ENCODE measurements at places on chromosomes 11 and 22.

DNA sequence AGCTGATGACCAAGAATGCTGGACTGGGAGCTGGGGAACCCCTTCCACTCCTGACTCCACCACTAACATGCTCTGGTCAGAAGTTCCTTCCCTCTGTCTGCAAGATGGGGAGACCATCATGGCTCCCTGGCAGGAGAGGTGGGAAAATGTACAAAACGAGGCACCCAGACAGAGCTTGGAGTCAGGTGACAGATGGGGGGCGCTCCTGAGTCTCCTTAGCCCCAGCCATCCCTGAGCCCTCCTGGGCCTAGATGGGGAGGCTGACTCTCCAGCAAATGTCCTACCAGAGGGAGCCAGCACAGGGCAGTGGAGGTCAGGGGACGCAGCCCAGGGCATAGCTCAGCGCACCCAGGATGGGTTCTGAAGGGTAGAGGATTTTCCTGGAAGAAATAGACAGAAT is 20.0 kb downstream of the KCNJ4 start:
- no peak for DNase-seq

- DNase-seq: no peak
These were observed 62.2 kb upstream of the SOX6 start for GRCh38 chr11:16418428-16419097.

- DNase-seq: no peak
These were observed 302.1 kb downstream of the DDX10 start for GRCh38 chr11:108966978-108967377.

DNA sequence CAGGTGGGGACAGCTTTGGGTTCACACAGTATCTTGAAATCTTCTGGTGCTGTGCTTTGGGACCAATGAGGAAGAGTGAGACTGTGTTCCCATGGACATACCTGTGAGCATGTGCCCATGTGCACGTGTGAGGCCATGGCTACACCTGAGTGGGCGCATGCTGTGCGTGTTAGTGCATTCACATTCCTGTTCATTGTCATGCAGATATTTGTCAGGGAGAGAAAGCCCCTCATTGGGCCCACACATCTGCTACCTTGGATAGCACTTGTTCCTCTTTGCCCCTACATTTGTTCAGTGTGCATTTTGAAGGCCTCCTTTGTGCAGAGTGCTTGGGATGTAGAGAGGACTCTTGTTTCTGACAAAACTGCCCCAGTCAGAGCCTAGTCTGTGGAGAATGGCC is 154.3 kb upstream of the E2F8 start:
- no peak for DNase-seq

- no peak for DNase-seq
These were observed 96.2 kb upstream of the TRIM77 start for GRCh38 chr11:89613911-89614310.

GRCh38 chr11:22084056-22084455 is 108.8 kb upstream of the ANO5 start:
- no peak for DNase-seq

GRCh38 chr22:48141301-48141700 is 1378.9 kb downstream of the TBC1D22A start:
- no peak for DNase-seq

- no peak for DNase-seq
These were observed 219.9 kb downstream of the HIPK3 start for GRCh38 chr11:33476945-33477606.

DNA sequence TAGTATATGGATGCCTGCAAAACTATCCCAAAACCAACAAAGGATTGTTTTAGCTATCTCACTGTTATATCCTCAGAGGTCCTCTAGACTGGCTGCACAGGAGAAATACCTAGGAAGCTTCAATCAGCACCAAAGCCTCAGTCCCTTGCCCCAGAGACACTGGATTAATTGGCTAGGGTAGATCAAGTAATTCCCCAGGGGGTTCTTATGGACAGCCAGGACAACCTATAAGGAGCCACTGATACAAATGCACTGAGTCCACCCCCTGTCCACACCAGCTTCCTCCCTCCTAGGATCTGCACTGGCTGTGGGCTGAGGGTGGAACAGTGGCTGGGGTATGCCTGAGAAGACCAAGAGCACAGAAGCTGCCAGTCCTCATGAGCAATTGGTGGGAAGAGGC is 16.3 kb downstream of the ADORA2A start:
- no peak for DNase-seq

DNA sequence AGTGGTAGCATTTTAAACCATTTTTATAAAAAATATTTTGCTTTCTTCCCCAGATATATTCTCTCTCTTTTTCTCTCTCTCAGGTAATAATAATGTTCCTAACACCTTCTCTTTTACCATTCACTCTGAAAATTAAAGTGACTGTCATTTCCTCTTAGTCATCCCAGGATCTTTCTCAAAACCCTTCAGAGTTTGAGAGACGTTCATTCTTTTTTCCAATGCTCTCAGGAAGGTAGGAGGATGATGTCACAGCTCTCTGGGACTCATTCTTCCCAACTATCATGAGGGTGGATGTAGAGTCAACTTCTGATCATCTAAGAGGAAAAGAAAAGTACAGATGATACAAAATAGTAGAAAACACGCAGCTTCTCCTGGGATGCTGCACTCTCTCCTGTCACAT is 60.2 kb upstream of the CRTAM start:
- no peak for DNase-seq

- DNase-seq: no peak
These were observed 5.9 kb upstream of the HEPACAM start for GRCh38 chr11:124941703-124942102.

GRCh38 chr11:28257761-28258160 is 149.6 kb downstream of the METTL15 start:
- no peak for DNase-seq

GRCh38 chr11:13289081-13289480 is 11.5 kb downstream of the BMAL1 start:
- no peak for DNase-seq

DNA sequence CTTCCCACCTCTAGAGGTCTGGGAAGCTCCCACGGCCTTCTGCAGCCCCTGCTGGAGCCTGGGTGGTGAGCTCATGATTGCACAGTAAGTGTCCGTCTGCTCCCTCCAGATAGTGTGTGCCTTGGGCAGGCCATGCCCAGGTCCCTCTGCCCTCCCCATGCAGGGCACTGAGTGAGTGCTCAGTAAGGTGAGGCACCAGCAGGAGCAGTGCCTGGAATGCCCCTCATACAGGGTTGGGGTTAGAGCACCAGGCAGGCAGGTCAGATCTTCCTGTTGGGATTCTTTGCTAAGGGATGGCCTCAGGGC is 50.3 kb downstream of the NAT10 start:
- no peak for DNase-seq

DNA sequence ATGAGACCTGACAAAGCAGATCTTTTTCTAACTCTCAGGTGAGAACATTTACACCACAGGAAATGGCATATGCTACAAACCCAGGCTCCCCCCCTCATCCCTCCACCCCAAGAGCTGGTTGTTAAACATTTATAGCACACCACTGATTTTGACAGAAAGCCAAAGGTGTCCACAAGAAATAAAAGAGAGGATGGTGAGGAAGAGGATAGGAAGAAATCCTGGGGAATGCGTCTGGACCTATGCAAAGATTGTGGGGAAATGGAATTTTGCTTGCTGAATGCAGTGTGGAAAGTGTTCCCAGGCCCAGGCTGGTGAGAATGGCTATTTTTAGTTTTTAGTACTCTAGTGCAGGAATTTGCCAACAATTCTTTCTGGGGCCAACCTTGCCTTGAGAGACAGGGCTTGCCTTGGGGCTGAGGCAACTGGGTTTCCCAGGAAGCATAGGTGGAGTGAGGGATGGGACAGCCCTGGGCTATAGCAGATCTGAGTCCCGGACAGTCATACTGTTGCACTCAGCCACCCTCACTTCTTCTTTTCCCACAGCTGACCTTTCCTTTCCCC is 163.9 kb downstream of the ADAMTS15 start:
- no peak for DNase-seq

- no peak for DNase-seq
These were observed 55.2 kb downstream of the RELT start for GRCh38 chr11:73431396-73431795.

DNA sequence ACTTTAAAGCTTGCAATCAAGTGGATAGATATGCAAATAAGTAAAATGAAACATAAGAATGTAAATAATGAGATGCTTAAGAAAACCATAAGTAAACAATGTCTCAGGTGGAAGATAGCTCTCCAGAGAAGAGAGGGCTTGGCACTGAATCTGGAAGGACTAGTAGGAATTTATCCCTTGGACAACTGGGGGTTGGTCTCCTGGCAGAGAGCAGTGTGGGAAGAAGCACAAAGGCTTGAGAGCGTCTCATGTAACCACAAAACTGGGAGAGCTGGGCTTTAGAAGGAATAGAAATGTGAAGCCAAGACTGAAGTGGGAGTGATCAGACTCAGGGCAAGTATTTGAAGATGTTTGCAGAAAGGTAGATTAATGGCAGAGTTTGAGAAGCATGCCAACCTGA is 31.3 kb downstream of the CARD18 start:
- no peak for DNase-seq

GRCh38 chr11:1927026-1927847 is 7.7 kb downstream of the TNNT3 start:
- no peak for DNase-seq

GRCh38 chr11:11621573-11622339 is at the start of gene GALNT18:
Gene GALNT18, minus strand, starts transcription at chr11:11622005.
- peak; percentile 40 for DNase-seq

DNA sequence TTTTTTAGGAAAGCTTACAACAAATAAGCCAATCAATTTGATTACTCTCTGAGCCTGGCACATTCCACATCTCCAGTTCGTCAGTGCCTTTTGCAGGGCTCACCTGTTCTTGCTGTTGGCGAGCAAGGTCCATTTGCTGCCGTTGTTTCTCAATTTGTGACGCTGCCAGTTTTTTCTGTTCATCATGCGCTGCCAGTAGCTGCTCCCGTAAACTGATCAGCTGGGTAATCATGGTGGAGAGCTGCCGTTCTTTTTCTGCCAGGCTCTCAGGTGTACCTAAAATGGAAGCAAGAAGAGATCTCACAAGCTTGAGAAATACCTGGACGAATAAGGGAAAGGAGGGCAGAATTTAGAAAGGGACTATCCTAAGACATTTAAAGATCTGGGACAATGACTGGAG is 169.7 kb downstream of the SOX6 start:
- DNase-seq: no peak

- no peak for DNase-seq
These were observed 44.0 kb downstream of the GRAMD1B start for GRCh38 chr11:123473941-123474677.

DNA sequence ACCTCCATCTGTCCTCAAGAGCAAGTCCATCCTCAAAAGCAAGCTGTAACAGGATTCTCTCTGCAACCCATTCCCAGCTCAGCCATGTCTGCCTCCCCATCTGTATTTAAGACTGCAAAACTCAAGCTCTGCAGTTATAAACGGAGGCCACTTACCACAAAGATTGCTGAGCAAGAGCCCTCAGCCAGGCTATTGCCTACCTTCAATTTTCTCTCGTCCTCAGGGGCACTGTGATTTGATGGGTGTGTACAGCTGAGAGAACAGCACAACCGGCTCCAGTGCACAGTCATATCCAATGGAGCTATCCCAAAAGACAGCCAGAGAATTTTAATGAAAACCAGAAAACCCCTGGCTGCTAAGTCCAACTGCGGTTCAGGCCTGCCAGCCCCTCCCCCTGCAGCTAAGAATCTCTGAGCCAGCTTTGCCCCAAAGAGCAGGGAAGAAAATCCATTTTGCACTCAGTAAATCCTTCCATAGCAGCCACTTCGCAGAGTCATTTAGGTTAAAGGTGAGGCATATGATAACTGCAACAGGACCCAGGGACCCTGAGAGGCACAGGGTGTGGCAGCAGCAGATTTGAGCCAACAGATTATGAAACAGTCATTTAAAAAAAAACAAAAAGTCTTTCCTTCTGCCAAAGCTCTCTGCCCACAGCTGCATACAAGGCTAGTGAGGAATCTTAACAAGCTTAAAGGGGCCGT is 37.6 kb downstream of the RAB30 start:
- no peak for DNase-seq

- no peak for DNase-seq
These were observed 42.1 kb downstream of the RTL6 start for GRCh38 chr22:44455963-44456358.

GRCh38 chr11:102467853-102468580 is 15.5 kb upstream of the TMEM123 start:
- DNase-seq: no peak

GRCh38 chr22:45399712-45400445 is 13.5 kb downstream of the SMC1B start:
- DNase-seq: no peak

DNA sequence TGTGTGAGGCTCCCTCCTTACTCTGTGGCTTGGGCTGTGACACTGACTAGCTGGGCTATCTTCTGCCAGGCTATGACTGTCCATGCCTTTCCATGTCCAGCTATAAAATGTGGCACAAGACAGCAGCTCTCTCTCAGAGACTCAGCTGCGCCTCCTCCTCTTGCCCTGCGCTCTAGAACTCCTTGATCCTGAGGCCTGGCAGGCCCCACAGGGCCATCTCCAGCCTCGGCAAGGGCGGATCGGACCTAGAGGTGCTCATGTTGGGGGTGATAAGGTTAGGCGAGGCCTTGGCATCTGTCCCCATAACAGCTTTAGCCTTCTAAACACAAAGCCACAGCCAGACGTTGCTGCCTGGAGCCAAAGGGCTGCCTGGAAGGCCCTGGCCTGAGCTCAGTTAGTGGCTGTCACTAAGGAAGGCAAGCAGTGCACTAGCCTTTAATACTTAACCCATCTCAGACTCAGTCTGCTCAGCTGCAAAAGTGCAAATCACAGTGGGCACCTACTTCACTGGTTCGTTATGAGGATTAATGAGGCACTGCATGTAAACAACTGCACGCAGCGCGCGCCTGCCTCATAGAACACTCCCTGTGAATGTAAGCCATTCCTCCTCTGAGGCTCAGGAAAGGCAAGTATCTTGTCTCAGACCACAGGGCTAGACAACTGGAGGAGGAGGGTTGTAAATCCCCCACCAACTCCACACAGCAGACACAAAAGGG is 1.2 kb downstream of the GUCD1 start:
- DNase-seq: no peak

GRCh38 chr22:22508274-22509176 is at the start of gene ZNF280B:
Gene ZNF280B, minus strand, starts transcription at chr22:22508742. Its CDS starts 19,344 bp downstream, at chr22:22489398.
- DNase-seq: peak; percentile 70

- no peak for DNase-seq
These were observed 7.7 kb downstream of the SCO2 start for GRCh38 chr22:50517495-50518260.

GRCh38 chr11:115179636-115180035 is 324.6 kb downstream of the CADM1 start:
- no peak for DNase-seq

GRCh38 chr11:117610901-117611300 is 186.1 kb downstream of the DSCAML1 start:
- no peak for DNase-seq

- DNase-seq: no peak
These were observed 71.9 kb downstream of the NFAM1 start for GRCh38 chr22:42360348-42360747.

- peak; percentile 97 for DNase-seq
These were observed 688 bp upstream of the ZDHHC5 start for GRCh38 chr11:57667117-57667735.

GRCh38 chr11:107744736-107745135 is 32.9 kb upstream of the SLN start:
- no peak for DNase-seq

GRCh38 chr11:953512-953911 is 27.8 kb downstream of the AP2A2 start:
- no peak for DNase-seq

Data from CD4-positive, alpha-beta T cell treated with Interleukin-6 at 100 ng/mL for 8 hours (primary cell).